ENCODE measurements at places on chromosomes 3 and 15.

GRCh38 chr3:136283627-136284026, 33.5 kb downstream of the PCCB start:
- DNase-seq, result no peak

DNA sequence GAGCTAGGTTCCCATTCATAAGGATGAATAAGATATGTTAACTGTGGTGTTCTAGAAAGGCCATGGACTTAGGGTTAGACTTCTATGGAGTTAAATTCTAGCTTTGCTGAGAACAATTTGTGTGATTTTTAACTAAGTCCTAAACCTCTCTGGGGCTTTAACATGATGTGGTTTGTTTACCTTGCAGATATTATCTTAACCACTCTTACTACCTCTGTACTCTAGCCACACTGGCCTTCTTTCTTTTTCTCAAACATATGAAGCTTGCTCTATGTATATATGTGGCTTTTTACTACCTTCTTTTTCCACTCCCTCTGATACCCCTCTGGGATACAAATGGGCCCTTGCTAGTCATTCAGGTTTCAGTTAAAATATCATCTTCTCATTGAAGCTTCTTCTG, 108.4 kb downstream of the ZNF609 start:
- no peak for DNase-seq

- DNase-seq, result no peak
Measured at GRCh38 chr3:12785096-12785495, 11.4 kb upstream of the CAND2 start.

DNA sequence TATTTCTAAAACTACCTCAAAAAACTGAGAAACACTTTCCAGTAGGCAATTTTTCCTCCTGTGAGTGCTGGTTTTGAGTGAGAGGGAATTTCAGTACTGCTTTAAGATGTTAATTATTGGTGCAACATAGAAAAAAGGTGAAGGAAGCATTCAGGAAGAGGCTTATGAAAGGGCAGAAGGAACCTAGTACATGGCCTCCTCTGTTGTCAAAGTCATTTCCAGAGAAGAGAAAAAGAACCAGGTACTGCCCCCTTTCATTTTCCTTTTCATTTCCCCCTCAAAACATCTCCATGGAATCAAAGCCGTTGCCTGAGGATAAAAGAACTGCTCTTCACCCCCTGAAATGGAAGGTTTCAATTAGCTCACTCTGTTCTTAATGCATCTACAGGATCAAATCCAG, 19.8 kb downstream of the RARRES1 start:
- no peak for DNase-seq

All from right atrium auricular region (tissue), 2 donors.